ENCODE measurements at places on chromosomes 13 and 19. TPM values are rescaled to one million over a fixed set of nuclear protein-coding genes. Genes with fewer than 3 reads are reported as not detected.

The KHSRP gene
- total RNA-seq: 131 TPM

The RFPL4AL1 gene
- total RNA-seq: not detected

The KIR2DL4 gene
- not detected for total RNA-seq

The GSX1 gene
- not detected for total RNA-seq

The ZNF324B gene
- total RNA-seq: 10.3 TPM

The VAV1 gene
- 57.8 TPM for total RNA-seq

The ZNF180 gene
- 18.9 TPM for total RNA-seq

The ELSPBP1 gene
- not detected for total RNA-seq

The SIGLEC9 gene
- total RNA-seq: not detected

The CD37 gene
- total RNA-seq: 12.3 TPM

The ANGPTL8 gene
- total RNA-seq: not detected

The KLK14 gene
- not detected for total RNA-seq

The SDHAF1 gene
- total RNA-seq: 48.0 TPM

The CEACAM1 gene
- 85.5 TPM for total RNA-seq

The ZNF813 gene
- total RNA-seq: 3.0 TPM

The NBEA gene
- total RNA-seq: 14.9 TPM

The PROZ gene
- total RNA-seq: not detected

The SERPINE3 gene
- total RNA-seq: not detected

The NALCN gene
- 0.13 TPM for total RNA-seq

The COX7A1 gene
- total RNA-seq: 1.8 TPM

The TPTE2 gene
- total RNA-seq: not detected

The PSG1 gene
- total RNA-seq: not detected

The ZC3H13 gene
- 22.6 TPM for total RNA-seq

The CCDC8 gene
- 0.85 TPM for total RNA-seq

The SYT3 gene
- not detected for total RNA-seq

The KLK3 gene
- 1.9 TPM for total RNA-seq

The PRRG2 gene
- total RNA-seq: 20.8 TPM

The CPAMD8 gene
- total RNA-seq: 5.4 TPM

The MATK gene
- 2.5 TPM for total RNA-seq

The SPATA13 gene
- 77.1 TPM for total RNA-seq

The EPSTI1 gene
- total RNA-seq: 24.7 TPM

The ZNF784 gene
- 13.1 TPM for total RNA-seq

The ZMYM5 gene
- 18.2 TPM for total RNA-seq

The ATP4B gene
- total RNA-seq: not detected

The RASIP1 gene
- 1.8 TPM for total RNA-seq

The KDELR1 gene
- total RNA-seq: 136 TPM

The ZNF460 gene
- 52.0 TPM for total RNA-seq

The PNMA8C gene
- total RNA-seq: not detected

The PRX gene
- total RNA-seq: 7.4 TPM

The SHISA7 gene
- total RNA-seq: not detected

The FXYD3 gene
- total RNA-seq: 1,071 TPM

The POLR1G gene
- 0.88 TPM for total RNA-seq

The TYK2 gene
- total RNA-seq: 138 TPM

The IGFL1 gene
- not detected for total RNA-seq

The ITGBL1 gene
- total RNA-seq: 0.27 TPM

The LRRC4B gene
- total RNA-seq: 2.0 TPM

The SYNE4 gene
- not detected for total RNA-seq

The NLRP4 gene
- not detected for total RNA-seq

The PTPRH gene
- total RNA-seq: 261 TPM

The SLC10A2 gene
- 278 TPM for total RNA-seq
